ENCODE measurements at places on chromosomes 5 and 9.

DNA sequence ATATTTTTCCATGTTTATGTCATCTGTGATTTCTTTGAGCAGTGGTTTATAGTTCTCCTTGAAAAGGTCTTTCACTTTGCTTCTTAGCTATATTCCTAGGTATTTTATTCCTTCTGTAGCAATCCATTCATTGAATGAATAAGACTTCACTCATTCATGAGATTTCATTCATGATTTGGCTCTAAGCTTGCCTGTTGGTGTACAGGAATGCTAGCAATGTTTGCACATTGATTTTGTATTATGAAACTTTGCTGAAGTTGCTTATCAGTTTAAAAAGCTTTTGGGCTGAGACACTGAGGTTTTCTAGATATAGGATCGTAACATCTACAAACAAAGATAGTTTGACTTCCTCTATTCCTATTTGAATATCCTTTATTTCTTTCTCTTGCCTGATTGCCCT is 15.9 kb downstream of the RLN2 start:
- DNase-seq = no peak

GRCh38 chr9:115983366-115983765 is 170.2 kb upstream of the PAPPA start:
- no peak for DNase-seq

GRCh38 chr9:17135295-17136160 is 688 bp downstream of the CNTLN start:
- peak; percentile 57 for DNase-seq

- DNase-seq = no peak
These were observed 60.0 kb upstream of the TUT7 start for GRCh38 chr9:86413971-86414880.

GRCh38 chr5:123916345-123917121 is 404.6 kb downstream of the CSNK1G3 start:
- DNase-seq = no peak

DNA sequence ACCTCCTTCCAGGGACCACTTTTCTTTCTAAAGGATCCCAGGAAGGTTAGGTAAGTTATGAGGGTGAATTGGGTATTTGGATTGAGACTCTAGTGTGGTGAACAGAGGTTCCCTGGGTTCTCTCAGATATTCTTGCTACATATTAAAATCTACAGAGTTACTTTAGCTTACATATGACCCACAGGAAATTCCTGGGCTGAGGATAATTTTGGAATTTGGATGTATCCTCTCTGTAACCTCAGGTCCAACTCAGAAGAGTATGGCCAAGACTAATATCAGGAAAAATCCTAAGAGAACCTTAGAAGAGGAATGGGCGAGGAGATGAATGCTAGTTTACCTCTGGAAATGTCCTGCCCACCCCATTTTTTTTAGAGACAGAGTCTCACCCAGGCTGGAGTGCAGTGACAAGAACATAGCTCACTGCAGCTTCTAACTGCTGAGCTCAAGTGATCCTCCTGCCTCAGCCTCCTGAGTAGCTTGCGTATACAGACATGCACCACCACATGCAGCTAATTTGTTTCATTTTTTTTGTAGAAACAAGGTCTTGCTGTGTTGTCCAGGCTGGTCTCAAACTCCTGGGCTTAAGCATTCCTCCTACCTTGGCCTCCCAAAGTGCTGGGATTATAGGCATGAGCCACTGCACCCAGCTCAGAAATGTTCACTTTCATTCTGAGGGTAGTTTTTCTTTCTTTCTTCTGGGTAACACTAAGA is 196.4 kb downstream of the ARHGEF28 start:
- no peak for DNase-seq

- no peak for DNase-seq
These were observed 2.2 kb downstream of the ADGRV1 start for GRCh38 chr5:90560771-90561170.

DNA sequence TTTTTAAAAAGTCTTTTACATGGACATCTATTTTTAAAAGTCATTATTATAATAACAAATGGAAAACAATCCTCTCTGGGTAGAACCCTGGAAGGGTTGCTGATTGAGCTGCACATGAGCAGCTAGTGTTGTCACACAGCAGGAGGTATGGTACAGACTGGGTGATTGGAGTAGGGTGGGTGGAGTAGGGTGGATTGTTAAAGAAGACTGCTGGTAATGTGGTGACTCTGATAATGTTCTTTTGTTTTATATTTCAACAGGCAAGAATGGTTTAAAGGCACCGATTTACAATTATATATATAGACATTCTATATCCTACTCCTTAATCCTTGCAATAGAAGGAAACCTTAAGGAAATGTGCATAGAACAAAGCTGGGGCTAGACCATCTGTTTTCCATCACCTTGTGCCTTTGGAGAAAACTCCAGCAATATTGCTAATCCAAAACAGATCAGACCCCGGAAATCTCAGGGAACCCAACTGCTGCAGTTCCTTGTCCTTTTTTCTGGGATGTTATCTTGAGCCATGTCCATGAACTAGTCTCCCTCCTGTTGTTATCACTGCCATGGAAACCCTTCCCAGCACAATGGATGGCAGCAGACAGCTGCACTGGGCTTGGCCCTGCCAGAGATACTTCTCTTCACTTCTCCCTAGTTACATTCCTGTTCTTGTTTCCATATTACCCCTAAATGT is 129.7 kb downstream of the YIPF5 start:
- no peak for DNase-seq

- peak; percentile 13 for DNase-seq
These were observed 69.3 kb downstream of the AMBP start for GRCh38 chr9:114008667-114009410.

DNA sequence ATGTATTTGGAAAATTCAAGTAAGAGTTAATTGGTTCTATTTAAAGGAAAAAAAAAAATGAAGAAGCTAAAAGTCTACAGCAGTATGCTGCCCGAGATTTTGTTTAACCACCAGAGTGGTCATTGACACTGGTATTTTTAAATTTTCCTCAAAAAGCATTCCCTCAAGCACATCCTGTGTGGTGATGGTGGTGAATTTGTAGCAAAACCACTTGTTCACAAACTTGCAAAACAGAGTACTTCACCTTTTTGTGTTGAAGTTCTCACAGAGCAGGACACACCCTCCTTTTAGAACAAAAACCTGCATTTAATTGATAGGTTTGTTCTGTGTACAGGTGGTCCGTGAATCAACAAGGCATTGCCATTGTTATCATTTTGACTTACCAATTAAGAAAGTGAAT is 374.2 kb downstream of the EFNA5 start:
- no peak for DNase-seq

DNA sequence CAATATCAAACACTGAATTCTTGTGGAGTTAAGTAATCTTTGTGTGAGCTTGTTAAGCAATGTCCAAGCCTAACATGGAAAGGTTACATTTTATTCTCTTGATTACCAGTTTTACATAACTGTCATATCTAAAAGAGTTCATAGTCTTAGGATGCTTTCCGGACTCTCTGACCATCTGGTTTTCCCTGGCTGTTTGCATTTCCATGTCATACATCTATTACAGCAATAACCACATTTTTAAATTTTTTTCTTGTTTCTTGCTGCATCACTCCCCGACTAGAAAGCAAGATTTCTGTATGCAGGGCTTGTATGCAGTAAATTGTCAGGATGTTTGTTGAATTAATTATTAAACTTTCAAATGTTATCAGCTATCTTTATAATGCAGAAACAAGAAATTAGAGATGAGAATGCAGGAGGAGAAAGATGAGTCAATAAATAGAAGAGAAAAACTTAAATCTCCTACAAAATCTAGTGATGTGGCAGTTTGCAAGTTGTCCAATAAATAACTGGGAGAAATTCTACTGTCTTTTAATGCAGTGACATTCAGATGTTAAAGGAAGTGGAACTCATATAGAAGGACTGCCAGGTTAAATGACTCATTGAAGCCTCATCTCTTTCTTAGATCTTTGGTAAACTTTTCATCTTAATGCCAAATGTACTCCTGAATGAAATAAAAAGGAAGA is 179.6 kb upstream of the SGCD start:
- no peak for DNase-seq

DNA sequence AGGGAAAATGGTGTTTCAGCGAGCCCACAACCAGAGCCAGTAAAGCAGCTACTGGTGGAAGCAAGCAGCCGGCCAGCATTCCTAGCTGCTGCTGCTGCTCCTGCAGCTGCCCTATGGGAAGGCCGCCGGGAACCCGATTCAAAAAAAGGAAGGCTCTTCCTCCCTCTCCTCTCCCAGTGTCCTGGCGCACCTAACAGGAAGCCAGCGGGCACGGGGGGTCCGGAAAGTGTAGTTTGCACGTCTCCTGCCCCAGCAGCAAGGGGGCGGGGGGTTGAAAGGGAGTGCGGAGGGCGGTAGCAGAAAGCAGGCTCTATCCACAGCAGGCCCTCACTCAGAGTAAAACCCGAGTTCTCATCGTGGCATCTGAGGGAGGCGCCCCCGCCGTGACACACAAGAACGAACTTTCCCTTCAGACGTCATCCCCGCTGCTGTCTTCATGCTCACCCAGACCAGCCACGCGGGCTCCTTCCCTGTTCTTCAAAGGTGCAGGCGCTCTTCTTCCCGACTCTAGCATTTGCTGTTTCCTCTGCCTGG is 16.5 kb downstream of the GRXCR2 start:
- DNase-seq = peak; percentile 89
